ENCODE measurements at places on chromosomes 2 and 18. TPM values are rescaled to one million over a fixed set of nuclear protein-coding genes. Genes with fewer than 3 reads are reported as not detected.

The FKBP7 gene
- polyA plus RNA-seq: 70.0 TPM

The HOXD11 gene
- polyA plus RNA-seq: 0.51 TPM

The CCL20 gene
- not detected for polyA plus RNA-seq

DNA sequence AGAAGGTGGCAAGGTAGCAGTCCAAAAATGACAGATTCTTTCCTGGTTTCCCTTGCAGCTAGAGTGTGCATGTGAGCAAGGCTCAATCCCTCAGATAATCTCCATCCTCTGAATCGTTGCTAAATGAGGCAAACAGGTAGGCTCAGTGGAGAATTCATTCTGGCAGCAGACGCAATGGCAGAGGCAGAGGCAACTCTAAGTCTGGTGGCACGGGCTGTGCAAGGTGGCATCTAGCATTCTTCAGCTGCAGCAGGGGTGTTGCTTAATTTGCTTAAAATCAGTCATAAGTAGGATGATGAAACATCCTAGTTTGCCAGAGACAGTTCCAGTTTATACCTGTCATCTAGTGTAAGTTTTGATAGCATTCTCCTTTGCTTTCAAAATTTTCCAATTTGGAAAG lies 391.1 kb upstream of the MEX3C start:
- H3K36me3 ChIP-seq: no peaks in the 10 kb centered on the region
- no peak for DNase-seq
- no peak overlapping the region for H3K4me3 ChIP-seq

GRCh38 chr2:172223601-172224054 lies 120.9 kb upstream of the DLX2 start:
- no peaks in the 10 kb centered on the region for H3K27me3 ChIP-seq
- no peaks in the 10 kb centered on the region for H3K4me1 ChIP-seq
- H3K36me3 ChIP-seq: no peaks in the 10 kb centered on the region
- no peak overlapping the region for H3K4me3 ChIP-seq

DNA sequence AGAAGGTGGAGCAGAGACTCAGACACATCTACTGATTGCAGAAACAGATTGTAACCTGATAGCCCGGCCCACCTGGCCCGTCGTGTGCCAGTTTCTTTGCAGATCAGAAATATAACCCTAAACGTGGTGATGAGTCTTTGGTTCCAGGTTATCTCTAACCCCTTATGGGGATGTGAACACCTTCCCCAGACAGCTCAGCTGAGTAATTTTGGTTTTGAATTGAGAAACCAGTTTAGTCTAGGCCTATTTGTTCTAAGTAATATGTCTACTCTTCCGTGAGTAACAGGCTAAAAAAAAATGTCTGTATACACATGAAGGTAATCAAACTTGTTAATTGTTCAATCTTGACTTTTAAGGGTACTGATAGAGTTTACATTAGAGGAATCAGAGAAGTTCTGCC lies 35.7 kb downstream of the RASGRP3 start:
- no peaks in the 10 kb centered on the region for H3K36me3 ChIP-seq
- H3K27ac ChIP-seq: no peak overlapping the region
- no peak overlapping the region for H3K4me3 ChIP-seq
- DNase-seq: no peak

- H3K4me3 ChIP-seq: no peak overlapping the region
- H3K4me1 ChIP-seq: peaks cover 20% of the 10 kb centered on the region
- H3K36me3 ChIP-seq: no peaks in the 10 kb centered on the region
- H3K27me3 ChIP-seq: peaks cover 19% of the 10 kb centered on the region
- DNase-seq: no peak
Observed at GRCh38 chr2:127413782-127414637, 4.2 kb upstream of the PROC start.

DNA sequence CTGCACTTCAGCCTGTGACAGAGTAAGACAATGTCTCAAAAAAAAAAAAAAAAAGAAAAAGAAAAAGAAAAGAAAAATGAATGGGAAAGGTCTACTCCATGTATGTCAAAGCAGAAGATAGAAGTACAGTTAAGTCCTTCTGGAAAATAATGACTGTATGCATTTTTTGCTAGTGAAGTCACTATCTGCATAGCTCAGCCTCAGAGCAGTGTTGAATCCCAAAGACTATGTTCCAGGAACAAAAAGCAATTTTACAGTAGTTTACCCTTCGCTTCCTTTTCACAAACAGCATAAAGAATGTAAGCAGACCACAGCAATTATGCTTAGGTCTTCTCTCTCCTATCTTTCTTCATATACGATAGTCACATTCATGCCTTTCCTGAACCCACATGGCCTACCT lies 497.4 kb downstream of the CMPK2 start:
- no peaks in the 10 kb centered on the region for H3K4me1 ChIP-seq
- no peaks in the 10 kb centered on the region for H3K27me3 ChIP-seq
- H3K36me3 ChIP-seq: no peaks in the 10 kb centered on the region
- DNase-seq: no peak
- H3K4me3 ChIP-seq: no peak overlapping the region
- no peak overlapping the region for H3K27ac ChIP-seq

GRCh38 chr18:63168287-63168686 lies 151.3 kb downstream of the BCL2 start:
- H3K27me3 ChIP-seq: no peaks in the 10 kb centered on the region
- no peaks in the 10 kb centered on the region for H3K36me3 ChIP-seq
